ENCODE measurements at places on chromosomes 1 and 21. TPM values are rescaled to one million over a fixed set of nuclear protein-coding genes. Genes with fewer than 3 reads are reported as not detected.

LCE1F gene
- total RNA-seq = not detected

FMO2 gene
- total RNA-seq = not detected

CYP4B1 gene
- not detected for total RNA-seq

RSPO1 gene
- not detected for total RNA-seq

ZNF593OS gene
- total RNA-seq = 0.36 TPM

RAB3B gene
- total RNA-seq = 5.5 TPM

UBE2U gene
- not detected for total RNA-seq

TRIM58 gene
- total RNA-seq = not detected

TBX19 gene
- total RNA-seq = 0.93 TPM

ECM1 gene
- total RNA-seq = 1.7 TPM

UTS2 gene
- not detected for total RNA-seq

MOB3C gene
- 4.8 TPM for total RNA-seq

LCE1D gene
- not detected for total RNA-seq

APOBEC4 gene
- total RNA-seq = not detected

FAM177B gene
- not detected for total RNA-seq

LCE1E gene
- not detected for total RNA-seq
